ENCODE measurements at places on chromosomes 7 and 10.

DNA sequence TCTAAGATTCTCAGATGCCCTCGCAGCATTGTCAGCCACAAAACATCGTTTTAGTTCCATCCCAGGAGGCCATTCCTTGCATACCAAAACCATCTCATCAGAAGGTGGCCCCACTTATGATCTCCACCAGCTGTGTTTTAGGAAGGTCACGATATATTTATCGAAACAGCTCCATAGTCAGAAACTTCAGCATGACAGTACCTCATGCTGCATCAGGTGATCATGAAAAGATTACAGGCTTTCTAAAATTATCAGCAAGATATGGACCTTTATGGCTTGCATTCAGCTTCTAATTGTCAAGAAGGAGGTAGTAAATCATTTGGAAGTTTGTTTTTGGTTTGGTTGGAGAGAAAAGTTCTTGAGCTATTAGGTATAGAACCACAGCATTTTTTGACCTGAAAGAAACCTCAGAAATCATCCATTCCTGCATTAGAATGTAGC lies 20.0 kb downstream of the JAZF1 start:
- no peak for DNase-seq

DNA sequence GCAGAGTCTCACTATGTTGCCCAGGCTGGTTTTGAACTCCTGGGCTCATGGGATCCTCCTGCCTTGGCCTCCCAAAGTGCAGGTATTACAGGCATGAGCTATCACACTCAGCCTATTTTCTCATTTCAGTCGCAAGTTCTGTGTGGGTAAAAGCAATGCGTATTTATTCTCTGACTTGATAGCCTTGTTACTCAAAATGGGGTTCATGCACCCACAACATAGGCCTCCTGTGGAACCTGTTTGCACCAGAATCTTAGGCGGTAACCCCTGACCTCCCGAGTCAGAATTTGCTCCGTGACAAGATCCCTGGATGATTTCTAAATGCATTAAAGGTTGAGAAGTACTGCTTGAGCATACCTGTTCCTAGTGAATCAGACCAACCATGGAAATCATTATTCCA lies 7.3 kb downstream of the IL2RA start:
- no peak for DNase-seq

- DNase-seq, result peak; percentile 88
Observed at GRCh38 chr7:1473864-1474512, 14.7 kb upstream of the MICALL2 start.

DNA sequence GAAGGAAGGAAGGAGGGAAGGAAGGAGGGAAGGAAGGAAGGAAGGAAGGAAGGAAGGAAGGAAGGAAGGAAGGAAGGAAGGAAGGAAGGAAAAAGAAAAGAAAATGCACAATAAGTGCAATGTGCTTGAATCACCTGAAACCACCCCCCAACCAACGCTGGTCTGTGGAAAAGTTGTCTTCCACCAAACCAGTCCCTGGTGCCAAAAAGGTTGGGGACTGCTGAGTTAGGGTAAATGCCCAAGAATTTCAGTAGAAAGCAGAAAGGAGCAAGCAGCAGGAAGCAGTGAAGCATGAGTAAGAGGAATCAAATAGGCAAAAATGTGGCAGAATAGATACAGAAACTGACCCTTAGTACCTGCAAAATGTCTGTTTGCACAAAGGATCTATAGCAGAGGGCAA lies 137.2 kb downstream of the JCAD start:
- DNase-seq, result no peak

GRCh38 chr7:26663874-26664273 lies 200.5 kb downstream of the SKAP2 start:
- no peak for DNase-seq

DNA sequence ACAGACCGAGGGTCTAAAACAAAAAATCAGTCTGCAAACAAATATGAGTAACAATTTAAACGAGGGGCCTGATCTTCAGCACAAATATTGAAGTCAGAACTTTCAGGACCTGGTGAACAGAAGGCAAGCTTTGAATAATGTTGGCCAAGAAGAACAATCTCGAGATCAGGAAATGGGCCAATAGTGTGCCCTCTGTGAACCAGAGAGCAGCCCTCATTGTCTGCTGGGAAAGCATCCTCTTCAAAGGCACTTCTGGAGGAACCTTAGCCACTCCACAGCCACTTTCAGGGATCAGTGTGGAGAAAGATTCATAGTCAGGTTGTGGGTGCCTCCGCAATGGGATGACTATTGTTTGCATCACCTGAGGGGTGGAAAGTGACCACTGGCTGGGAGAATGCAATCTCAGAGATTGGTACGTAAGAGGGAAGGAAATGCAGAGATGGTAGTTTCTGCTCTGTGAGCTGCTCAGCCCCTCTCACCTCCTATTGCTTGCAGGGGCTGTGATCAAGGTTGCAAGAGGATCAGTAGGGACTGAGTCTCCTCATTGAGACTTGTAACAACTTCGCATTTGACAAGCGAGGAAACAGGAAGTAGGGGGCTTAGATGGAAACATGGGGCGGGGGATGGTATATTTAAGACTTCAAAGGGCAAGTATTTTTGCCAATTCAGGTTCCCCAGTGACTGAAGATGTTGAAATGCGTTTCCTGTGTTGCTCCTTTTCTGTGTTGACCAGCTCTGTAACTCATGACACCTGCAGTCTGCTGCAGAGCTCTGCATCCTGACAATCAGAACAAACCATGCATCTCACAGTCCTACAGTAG lies 28.4 kb upstream of the IFRD1 start:
- no peak for DNase-seq

DNA sequence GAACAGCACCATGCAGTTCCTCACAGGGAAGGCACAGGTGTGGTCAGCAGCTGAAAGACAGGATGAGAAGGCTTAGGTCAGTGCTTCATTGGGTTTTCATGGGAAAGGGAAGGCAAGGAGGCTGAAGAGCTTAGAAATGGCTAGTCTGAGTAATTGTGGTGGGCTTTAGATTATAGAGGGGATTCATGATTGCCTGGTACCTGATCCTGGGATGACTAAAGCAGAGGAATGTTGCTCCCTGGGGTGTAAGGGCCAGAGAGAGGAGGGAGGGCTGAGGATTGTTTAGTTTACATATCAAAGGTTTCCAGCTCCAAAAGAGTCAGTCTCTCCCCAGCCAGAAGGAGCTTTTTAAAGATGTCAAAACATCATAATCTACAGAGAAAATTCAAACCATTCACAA lies 396.3 kb upstream of the POM121L12 start:
- DNase-seq, result no peak

GRCh38 chr10:104622175-104622574 lies 18.9 kb upstream of the SORCS3 start:
- DNase-seq, result no peak

DNA sequence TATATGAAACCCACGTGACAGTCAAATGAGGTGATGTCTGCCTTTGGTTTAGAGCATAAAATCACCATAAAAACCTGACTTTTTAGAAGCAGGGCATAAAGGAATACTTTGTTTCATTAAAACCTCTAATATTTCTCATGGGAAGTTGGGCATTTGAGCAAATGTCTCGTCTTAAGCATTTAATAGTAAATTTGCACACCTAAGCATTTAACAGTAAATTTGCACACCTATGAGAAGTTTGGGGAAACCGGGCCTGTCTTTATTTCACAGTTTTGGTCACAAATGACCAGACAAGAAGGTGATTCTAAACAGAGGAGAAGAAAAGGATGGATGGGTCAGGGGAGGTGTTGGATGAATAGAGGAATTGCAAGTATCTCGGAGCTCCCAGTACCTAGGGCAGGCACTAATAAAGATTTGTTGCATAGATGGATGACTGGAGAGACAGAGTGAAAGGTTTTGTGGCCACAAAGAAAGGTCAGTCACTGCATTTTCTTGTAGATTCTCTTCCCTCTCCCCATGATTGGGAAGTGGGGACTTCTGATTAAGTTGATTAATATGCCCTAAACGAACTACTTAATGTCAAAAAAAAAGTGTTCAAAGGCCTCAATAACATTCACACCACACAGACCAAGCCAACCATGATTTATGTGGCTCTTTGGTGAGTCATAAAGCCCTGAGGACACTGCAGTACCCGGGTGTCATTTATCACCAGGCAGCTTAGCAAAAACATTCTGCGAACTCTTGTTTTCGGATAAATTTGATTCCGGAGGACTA lies 158.2 kb downstream of the SPAG6 start:
- no peak for DNase-seq

- DNase-seq, result no peak
Observed at GRCh38 chr7:102066476-102066875, 220.2 kb upstream of the SH2B2 start.

Measured in stimulated activated CD4-positive, alpha-beta T cell treated with anti-CD3 and anti-CD28 coated beads, Interleukin-12 subunit alpha, Interleukin-12 subunit beta, amount 100 ng/mL, for 4 hours (primary cell).